ENCODE measurements at places on chromosomes 3 and 15.

DNA sequence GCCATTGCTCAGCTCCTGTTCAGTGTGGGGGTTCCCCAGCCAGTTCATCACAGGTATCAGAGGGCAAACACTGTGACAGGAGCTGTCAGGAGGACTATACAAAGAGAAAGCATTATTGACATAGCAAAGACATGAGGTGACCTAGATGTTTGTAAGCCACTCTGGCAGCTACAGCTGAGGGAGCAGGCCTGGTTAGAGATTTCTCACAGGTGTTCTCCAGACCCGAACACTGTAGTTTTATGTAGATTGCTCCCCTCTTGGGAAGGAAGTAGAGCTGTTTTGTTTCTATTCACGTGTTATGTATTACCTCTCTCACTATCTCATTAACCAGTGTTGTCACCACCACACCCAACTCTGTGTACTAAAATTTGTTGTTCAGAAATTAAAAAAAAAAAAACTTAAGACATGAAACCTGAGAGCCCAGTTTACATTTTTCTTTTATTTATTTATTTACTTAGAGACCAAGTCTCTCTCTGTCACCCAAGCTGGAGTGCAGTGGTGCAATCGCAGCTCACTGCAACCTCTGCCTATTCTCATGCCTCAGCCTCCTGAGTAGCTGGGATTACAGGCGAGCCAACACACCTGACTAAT, 123.7 kb downstream of the RBPMS2 start:
- peak; percentile 38 for DNase-seq

DNA sequence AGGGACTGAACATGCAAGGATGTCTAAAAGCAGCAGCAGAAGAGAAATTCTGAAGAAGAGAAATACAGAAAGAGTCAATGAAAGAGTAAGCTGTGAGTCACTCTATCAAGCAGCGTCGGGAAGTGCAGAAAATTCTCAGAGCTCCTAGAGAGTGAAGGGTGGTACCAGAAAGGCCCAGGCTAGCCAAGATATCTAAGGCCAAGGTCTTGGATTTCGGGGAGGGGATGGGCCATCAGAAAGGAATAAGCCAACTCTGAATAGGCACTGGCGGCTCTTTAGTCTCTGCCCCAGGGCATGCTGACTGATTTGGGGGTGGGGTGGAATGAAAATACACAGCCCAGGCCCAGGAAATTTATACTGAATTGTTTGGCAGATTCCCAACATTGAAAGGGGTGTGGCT, 70.8 kb downstream of the GPR156 start:
- no peak for DNase-seq

GRCh38 chr3:45929042-45929679, 14.1 kb upstream of the CXCR6 start:
- DNase-seq: peak; percentile 77

DNA sequence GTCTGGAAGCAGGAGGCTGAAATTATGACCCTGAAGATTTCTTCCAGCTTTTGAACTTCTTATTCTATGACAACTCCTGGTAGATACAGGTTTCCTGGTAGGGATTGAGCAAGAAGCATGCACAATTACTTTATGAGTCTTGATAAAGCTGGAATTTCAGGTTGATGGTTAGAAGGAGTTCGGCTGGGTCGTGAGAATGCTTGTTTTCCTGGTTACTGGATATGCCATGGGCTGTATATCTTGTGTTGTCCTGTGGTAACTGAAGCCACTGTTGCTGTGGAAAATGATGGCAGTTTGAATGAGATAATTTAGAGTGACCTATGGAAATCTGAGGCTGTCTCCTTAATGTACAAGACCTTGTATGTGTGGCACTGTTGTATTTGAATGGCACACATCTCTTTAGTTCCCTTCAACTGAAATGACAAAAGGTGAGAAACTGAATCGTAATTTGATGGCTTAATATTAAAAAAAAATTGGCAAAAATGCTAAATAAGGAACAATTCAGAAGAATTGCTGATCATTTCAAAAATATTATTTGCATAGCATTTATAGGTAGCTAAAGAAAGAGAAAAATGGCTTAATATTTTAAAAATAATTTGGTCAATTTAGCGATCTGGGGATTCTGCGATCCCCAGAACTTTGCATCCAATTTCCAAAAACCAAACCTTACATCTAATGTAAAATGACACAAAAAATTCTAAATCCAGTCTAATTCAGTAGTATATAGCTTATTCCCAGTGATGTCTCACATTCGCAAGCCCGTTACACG, 1.1 kb upstream of the UBE2E1 start:
- DNase-seq: no peak

DNA sequence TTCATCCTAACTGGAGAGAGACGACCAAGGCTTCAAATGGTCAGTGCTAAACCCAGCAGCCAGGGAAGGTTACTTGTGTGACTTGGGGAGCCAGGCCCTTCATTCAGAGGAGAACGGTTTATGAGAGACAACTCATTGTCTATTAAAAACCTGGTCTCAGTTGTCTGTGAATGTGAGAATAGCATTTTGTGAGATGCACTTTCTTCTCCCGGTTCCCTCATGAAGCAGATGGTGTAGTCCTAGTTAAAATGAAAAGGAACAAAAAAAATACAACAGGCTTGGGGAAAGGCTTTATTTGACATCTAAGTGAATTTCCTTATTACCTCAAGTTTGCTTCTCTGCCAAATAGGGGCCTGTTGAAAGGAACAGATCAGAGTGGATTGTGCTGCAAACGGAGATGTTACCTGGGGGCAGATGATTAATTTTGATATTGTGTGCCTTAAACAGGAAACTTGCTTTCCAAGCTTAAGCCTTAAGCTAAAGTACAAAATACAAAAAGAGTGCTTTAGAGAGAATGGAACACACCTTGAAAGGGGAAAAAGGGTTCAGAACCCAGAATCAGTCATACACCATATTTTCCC, 202.7 kb upstream of the BHLHE40 start:
- DNase-seq: no peak

- no peak for DNase-seq
Measured at GRCh38 chr15:57321973-57322601, 54.2 kb upstream of the CGNL1 start.

GRCh38 chr3:131735544-131735943, 232.8 kb upstream of the MRPL3 start:
- no peak for DNase-seq

DNA sequence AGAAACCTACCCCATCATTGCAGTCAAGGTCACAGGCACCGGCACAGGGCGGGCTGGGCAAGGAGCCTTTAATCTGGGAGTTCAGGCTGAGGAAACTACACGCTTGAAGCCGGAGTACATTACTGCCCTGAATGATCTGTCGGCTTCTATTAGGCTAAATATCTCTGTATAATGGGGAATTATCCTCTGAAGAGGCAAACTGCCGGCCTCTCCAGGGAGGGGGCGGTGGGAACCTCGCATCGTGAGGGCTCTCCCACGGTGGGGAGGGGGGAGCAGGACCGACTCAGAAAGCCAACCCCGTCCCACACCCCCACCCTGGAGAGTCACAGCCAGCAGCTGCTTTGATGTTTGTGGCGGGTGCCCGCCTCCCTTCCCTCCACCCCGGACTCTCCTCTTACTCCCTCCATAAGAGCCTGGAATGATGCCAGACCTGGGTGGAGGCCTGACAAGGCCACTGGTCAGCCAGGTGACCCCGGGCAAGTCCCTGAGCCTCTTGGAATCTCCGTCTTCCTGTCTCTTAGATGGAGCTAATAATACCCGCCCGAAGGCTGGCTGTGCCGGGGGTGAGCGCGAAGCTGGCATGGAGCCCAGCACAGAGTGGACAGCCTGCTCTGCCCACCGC, 63.4 kb upstream of the LINGO1 start:
- DNase-seq: no peak
